ENCODE measurements at places on chromosomes 7 and 10.

- ATAC-seq: no peak
These were observed 7.7 kb downstream of the PON1 start for GRCh38 chr7:95316588-95316987.

GRCh38 chr7:125661006-125661405 lies 731.4 kb upstream of the POT1 start:
- no peak for ATAC-seq

- no peak for ATAC-seq
These were observed 1.5 kb downstream of the HOXA4 start for GRCh38 chr7:27128776-27129728.

GRCh38 chr7:134710854-134711624 lies 64.4 kb downstream of the BPGM start:
- no peak for ATAC-seq

DNA sequence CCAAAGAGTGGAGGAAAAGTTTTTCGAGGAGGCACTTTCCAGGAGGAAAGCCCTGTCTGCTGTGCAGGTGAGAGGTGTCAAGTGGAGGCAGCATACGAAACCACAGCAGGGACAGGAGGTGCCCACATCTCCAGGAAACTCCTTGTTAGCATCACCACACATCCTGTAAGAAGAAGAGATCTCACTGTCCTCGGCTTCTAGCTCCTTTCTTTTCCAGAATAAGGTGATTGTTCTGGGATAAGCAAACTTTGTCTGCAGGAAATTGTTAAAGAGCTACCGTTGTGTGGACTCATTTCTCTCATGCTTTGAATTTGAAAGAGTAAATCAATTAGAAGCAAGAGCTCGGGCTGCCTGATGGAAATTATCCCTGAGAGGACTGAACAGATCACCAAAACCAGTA lies 269.4 kb downstream of the CXCL12 start:
- ATAC-seq: no peak

Data from esophagus mucosa (tissue), 1 donor.